Fibroblast of upper back skin (primary cell): ENCODE measurements at places on chromosomes 4 and X.

- no peak for DNase-seq
Observed at GRCh38 chr4:166077782-166078181, 204.7 kb downstream of the TLL1 start.

GRCh38 chr4:173746424-173746823, 216.4 kb upstream of the HAND2 start:
- DNase-seq = no peak

GRCh38 chr4:54992266-54992665, 133.1 kb downstream of the KDR start:
- DNase-seq = no peak

- DNase-seq = peak; percentile 12
Observed at GRCh38 chr4:119832776-119833175, 204.2 kb upstream of the PDE5A start.

DNA sequence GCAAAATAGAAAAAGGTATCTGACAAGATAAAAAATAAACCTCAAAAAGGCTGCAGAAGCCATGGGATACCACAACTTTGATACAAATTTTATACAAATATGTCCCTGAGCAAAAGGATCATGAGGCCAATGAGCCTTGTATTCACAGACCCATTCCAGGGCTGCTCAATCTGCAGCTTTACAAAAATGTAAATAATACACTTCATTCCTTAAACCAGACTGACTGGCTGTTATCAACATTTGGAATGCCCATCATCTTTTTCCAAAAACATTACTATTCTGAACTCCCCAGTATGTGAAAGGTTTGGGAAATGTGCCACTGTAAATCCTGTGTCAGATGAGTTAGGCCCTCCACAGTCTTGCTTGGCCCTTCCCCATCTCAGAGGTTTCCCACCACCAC, 25.5 kb downstream of the SCARB2 start:
- no peak for DNase-seq

- no peak for DNase-seq
Observed at GRCh38 chrX:22173966-22174365, 98.7 kb upstream of the CBLL2 start.

DNA sequence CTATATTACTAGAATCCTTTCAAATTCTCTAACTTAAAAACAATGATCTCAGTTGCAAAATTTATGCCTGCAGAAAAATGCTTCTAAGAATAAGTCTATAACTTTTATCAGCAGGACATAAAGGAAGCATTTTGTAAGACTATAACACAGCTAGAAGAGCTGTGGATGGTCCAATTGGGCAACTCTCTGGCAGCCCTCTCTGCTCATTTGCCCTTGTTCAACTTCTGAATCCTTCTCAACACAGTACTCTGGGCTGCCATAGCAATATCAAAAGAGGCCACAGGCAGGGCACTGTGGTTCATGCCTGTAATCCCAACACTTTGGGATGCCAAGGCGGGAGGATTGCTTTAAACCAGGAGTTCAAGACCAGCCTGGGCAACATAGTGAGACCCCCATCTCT, 88.5 kb downstream of the MID1 start:
- no peak for DNase-seq

GRCh38 chr4:102564399-102565059, 63.4 kb downstream of the NFKB1 start:
- DNase-seq = peak; percentile 87

- no peak for DNase-seq
Observed at GRCh38 chr4:24701683-24702082, 93.7 kb upstream of the SOD3 start.

GRCh38 chrX:15398874-15399273, 14.7 kb upstream of the VEGFD start:
- DNase-seq = no peak
